A549 (cell line): ENCODE measurements at places on chromosomes 2 and 18.
A peak's percentile ranks its signal among the peaks of the same experiment; 100 is the strongest.

GRCh38 chr2:131030478-131030971 lies 62.7 kb downstream of the FAM168B start:
- no peak for DNase-seq

GRCh38 chr2:220509966-220510365 lies 882.5 kb downstream of the SLC4A3 start:
- no peak for DNase-seq

DNA sequence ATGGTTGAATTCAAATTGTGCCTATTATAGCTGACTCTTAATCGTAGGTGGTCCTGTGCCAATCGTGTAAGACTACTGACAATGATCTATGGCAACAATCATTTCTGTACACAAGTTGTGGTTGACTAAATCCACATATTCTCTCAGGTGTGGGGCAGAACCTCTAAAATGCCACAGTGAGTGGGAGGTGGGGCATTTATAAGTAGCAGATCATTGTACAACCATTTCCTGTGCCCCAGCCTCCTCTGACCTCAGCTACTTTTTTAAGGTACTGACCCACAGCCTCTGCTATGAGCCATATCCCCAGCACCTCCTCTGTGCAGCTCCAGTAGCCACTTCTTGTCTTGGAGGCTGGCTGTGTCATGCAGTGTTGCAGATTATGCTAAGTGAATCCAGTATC lies 48.6 kb upstream of the RAPH1 start:
- DNase-seq = no peak

GRCh38 chr2:58449286-58450010 lies 208.3 kb upstream of the FANCL start:
- DNase-seq = no peak

- DNase-seq = no peak
These were observed 44.7 kb upstream of the FLACC1 start for GRCh38 chr2:201401815-201402214.

- no peak for DNase-seq
These were observed 75.9 kb downstream of the ITGB1BP1 start for GRCh38 chr2:9347411-9347881.

GRCh38 chr18:12658426-12659138 lies 675 bp upstream of the SPIRE1 start:
- peak; percentile 22 for DNase-seq

DNA sequence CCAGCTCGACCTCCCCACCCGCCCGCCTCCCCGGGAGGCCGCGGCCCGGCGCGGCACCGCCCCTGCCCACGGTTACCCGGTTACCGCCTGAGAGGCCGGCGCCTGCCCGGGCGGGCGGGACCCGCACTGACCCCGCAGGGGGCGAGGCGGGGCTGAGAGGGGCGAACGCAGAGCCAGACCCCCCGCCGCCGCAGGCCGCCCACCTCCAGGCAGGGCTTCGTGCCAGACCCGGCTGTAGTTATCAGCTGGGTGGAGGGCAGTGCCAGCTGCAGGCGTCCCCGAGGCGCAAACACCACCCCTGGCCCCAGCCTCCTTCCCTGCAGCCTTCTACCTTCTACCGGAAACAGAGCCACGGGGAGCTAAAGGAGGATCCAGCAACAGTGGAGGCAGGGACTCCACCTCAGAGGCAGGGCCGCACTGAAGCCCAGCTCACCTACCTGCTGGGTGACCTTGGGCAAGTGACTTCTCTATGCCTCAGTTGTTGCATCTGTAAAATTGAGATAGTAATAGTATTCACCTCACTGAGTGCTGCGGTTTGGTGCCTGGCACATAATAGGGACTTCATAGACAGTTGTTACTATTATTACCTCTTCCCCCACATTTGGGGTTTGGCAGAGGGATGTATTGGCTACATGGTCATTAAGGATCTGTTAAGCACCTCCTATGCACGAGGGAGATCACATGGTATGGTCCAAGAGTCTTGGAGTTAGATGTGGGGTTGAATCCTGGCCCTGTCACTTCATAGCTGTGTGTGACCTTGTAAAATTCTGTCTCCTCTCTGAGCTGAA lies 231.6 kb upstream of the SMAD2 start:
- peak; percentile 21 for DNase-seq

- no peak for DNase-seq
These were observed 598.9 kb upstream of the LINC00305 start for GRCh38 chr18:64747803-64748202.

- DNase-seq = no peak
These were observed 505.4 kb downstream of the BCL11A start for GRCh38 chr2:60047944-60048525.

DNA sequence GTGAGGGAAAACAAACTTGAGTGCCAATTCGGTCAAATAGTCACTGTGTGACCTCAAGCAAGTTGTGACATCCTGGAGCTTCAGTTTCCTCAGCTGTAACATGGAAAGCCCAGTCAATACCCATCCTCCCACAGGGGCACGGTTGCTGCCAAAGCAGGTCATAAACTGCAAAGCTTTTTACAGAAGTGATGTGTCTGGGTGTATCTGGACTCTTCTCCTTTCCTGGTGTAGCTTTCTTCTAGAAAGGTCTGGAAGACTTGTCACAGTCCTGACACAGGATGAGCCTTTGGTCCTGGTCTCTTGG lies 4.2 kb upstream of the AFF3 start:
- DNase-seq = no peak

GRCh38 chr18:79576686-79577351 lies 102.8 kb upstream of the CTDP1 start:
- DNase-seq = no peak
